MCF 10A (cell line): ENCODE measurements at places on chromosomes 2 and 18.

GRCh38 chr18:5891854-5892215 lies 3.5 kb downstream of the TMEM200C start:
- peaks cover 48% of the 10 kb centered on the region for H3K27me3 ChIP-seq
- no peaks in the 10 kb centered on the region for H3K36me3 ChIP-seq
- no peak for DNase-seq

DNA sequence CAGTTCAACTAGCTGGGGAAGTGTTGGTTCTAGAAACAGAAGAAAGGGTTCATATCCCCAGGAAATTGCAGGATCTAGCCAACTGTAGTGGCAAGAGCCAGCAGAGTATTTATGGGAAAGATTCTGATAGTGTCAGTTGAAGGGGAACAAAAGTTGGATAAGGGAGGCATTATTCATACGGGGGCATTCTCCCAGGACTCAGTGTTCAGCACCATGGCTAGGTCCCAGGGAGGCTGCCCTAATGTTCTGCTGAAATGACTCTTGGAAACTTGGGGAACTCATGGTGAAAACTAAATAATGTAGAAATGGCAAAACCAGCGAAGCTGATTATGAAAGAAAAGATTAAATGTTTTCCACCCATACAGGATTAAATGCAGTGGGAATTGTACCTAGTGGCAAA lies 543.7 kb downstream of the TRIB2 start:
- peak; percentile 38 for DNase-seq
- no peaks in the 10 kb centered on the region for H3K27me3 ChIP-seq
- no peak overlapping the region for H3K4me3 ChIP-seq
- H3K27ac ChIP-seq = no peak overlapping the region
- H3K4me1 ChIP-seq = no peaks in the 10 kb centered on the region
- H3K36me3 ChIP-seq = no peaks in the 10 kb centered on the region

- H3K4me3 ChIP-seq = no peak overlapping the region
- DNase-seq = no peak
- H3K36me3 ChIP-seq = peaks cover 53% of the 10 kb centered on the region
- H3K4me1 ChIP-seq = no peaks in the 10 kb centered on the region
- H3K27me3 ChIP-seq = no peaks in the 10 kb centered on the region
These were observed 91.6 kb upstream of the MGAT4A start for GRCh38 chr2:98822301-98823164.

DNA sequence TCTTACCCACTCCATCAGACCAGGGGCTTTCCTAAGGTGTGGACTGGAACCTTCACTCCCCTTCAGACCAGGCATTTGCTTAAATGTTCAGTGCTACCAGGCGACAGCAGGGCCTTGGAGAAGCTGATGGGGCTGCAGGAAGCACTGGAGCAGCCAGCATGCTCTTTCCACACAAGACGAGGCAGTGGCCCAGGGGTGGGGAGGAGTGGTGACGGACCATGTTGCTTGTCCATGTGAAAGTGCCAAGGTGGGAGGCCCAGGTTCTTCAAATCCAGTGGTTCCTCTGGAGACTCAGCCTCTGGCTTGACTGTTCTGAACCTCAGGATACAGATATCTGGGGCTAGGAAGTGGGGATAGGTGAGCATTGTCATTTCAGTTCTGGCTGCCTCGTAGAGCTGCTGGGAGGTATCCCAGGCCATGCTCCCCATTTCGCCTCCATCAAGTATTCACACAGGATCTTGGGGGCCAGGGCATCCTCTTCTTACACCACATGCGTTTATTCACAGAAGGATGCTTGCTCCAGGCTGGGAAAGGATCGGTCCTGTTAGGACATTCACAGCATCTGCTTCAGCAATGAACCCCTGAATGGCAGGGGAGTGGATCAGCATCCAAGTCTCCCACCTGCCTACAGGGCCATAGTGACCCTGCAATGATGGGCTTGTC lies 62.2 kb downstream of the SFXN5 start:
- no peak overlapping the region for H3K4me3 ChIP-seq
- H3K27ac ChIP-seq = no peak overlapping the region
- no peak for DNase-seq

- no peaks in the 10 kb centered on the region for H3K36me3 ChIP-seq
- DNase-seq = no peak
- no peaks in the 10 kb centered on the region for H3K4me1 ChIP-seq
- no peak overlapping the region for H3K4me3 ChIP-seq
These were observed 52.4 kb upstream of the ARHGAP28 start for GRCh38 chr18:6677086-6677485.
